ENCODE measurements at places on chromosomes 1 and 21.

GRCh38 chr1:43705334-43705733 lies 2.0 kb upstream of the ST3GAL3 start:
- peak; percentile 17 for DNase-seq

DNA sequence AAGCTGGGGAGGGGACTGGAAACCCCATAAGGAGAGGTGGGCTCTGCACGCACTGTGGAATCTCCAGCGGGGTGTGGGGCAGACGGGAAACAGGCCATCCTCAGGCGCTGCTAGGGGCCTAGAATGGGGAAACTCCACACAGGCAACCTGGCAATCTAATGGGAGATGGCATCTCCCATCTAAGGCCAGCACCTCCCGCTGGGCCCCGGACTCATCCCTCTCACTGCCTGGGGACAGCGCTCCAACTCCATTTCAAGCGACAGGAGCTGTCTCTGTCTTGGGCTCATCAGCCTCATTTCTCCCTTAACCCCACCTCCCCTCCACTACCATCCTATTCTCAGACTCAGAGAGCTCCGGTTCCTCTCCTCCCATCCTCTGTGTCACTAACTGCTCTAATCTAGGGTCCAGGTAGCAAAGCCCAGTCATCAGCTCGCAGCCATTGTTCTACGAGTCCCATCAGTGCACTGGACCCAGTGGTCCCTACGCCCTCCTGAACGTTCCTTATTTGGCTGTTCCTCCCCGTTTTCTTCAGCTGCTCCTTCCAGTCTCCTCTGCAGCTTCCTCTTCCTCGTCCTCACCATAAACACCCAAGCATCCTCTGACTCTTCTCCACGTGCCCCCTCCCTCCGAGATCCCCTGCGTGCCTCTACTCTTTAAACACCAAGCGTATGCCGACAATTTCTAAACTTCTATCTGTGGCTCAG lies 93.4 kb upstream of the CASZ1 start:
- no peak for DNase-seq

DNA sequence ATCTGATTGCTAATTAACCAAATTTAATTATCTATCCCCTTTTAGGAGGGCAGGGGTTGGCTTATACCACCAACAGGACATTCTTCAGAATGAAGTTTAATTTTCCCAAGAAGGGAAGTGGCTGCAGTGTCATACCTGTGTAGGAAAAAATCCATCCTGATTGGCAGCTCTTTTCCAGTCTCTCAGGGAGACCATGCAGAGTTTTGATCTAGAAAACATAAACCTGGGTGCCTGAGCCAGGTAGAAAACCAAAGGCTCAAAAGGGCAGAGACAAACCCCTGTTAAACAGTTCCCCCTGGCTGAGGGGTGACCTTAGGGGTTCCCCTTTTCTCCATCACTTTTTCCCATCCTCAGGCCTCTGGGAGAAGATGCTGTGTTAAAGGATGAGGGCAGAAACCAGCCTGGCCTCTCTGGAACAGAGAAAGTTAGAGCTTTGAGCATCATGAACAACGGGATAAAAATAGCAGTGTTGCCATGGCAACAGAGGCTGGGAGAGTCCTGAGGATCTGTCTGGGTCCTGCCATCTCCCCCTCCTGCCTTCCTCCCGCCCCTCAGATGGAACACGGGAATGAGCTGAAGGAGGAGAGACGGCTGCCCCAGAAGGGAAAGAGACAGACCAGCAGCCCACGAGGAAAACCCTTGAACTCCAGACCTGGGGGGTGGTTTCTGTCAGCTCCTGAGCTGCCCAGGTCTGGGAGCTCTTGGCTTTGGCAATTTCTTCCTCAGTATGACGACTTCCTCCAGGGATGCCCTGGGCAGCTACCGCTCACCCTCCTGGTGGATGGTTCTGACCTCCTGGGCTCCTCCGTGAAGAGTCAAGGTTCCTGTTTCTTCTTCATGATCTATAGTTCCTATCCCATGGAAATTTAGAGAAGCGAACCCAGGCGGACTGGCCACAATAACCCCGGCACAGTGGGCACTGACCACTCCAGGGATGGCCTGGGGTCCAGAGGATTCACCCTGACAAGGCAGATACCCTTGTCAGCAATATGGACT lies 14.0 kb upstream of the LEMD1 start:
- peak; percentile 66 for DNase-seq

GRCh38 chr1:206600527-206600926 lies 11.7 kb downstream of the EIF2D start:
- DNase-seq: no peak

DNA sequence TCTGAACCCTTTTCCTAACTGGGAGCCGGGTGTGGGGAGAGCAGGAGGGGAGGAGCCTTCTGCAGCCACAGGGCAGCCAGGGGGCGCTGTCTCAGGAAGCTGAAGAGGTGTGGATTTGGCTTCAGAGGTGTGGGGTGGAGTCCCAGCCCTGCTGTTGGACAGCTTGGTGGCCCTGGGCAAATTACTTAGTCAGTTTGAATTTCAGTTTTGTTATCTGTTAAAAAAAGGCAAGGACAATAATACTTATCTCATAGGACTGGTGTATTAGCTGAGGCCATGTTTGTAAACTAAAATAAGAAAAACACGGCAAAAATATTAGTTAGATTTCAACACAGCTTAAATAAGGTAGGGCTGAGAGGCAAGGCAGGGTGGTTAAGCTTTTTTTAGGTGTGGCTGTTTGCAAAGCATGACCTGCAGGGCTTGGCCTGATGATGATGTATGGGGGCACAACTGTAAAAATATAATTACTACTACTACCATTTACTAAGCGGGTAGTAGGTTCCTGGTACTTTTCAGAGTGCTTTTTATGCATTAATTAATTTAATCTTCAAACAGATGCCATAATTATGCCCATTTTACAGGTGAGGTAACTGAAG lies 111.8 kb downstream of the PLXNA2 start:
- DNase-seq: peak; percentile 92

DNA sequence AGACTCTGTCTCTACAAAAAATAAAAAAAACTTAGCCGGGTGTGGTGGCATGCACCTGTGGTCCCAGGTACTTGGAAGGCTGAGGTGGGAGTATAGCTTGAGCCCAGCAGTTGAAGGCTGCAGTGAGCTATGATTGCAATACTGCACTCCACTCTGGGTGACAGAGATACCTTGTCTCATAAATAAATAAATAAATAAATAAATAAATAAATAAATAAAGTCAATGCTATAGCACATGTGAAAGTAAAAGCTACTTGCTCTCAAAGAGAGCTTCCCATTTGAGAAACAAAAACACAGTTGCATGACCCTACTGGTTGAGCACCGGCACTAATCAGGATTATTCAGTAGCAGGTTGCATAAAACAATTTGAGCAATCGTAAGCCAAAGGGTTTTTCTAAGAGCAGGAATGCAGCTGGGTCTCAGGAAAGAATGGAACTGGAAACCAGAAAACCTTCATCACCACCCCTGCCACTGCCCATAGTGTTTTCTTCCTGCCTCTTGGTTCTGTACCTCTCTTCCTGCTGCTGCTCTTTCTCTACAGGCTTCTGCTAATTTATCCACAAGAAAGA lies 29.3 kb upstream of the DNAH14 start:
- DNase-seq: no peak

DNA sequence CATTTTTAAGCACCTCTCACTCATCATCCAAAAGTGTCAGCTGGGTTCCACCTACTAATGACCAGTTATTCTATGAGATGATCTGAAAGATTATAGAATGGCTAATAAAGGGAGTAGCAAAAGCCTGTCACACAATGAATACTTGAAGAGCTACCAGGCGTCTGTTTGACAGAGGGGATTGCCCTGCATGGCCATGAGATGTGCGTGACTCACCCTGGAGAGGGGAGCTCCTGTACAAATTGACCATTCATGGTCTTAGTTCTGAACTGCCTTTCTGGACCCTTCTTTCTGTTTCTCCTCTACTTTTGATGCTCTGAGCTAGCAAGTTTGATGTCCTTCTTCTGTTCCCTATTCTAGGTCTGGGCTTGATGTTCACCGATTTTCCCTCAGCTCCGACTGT lies 85.2 kb upstream of the ABCD3 start:
- DNase-seq: no peak

DNA sequence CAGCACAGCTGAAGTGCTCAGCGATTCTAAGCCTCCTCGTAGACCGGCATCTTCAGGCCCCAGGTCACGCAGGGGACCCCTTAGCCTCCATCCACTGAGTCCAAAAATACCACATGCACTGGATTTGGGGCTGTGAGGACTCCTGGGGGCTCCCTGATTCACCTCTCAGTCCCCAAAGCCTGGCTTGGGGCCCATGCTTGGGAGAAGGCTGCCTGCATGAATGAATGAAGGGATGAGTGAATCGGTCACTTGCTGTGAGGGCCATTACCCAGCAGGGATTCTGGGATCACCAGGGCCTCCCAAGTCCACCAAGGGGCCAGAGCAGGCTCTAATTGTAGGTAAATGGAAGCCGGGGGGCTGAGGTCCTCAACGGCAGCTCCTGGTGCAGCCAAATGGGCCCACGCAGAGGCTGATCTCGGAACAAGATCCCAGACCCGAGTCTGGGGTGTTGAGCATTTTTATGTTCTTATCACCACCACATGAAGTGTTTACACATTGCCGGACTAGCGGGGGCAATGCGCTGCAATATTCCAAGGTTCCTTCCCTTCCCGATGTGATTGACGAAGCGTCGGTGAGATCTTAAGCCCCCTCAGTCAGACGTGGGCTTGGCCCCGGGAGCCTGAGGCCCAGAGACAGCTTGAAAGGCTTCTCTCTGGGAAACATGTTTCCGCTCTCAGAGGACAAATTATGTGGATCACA lies 13.6 kb upstream of the ARHGEF16 start:
- no peak for DNase-seq

GRCh38 chr1:245264226-245264625 lies 109.4 kb downstream of the KIF26B start:
- DNase-seq: no peak

- peak; percentile 83 for DNase-seq
These were observed 167.6 kb downstream of the PCBP3 start for GRCh38 chr21:45811136-45811535.

- DNase-seq: no peak
These were observed 577.8 kb downstream of the BRINP3 start for GRCh38 chr1:189899686-189900425.

GRCh38 chr1:99589186-99589636 lies 56.7 kb upstream of the PALMD start:
- DNase-seq: no peak

- DNase-seq: no peak
These were observed 20.9 kb downstream of the ERICH3 start for GRCh38 chr1:74652711-74653139.

- DNase-seq: peak; percentile 23
These were observed 21.8 kb downstream of the PSMB2 start for GRCh38 chr1:35619237-35620121.

- DNase-seq: no peak
These were observed 30.5 kb upstream of the FGGY start for GRCh38 chr1:59266180-59266926.

- no peak for DNase-seq
These were observed 92.0 kb downstream of the USH2A start for GRCh38 chr1:216331211-216331610.

DNA sequence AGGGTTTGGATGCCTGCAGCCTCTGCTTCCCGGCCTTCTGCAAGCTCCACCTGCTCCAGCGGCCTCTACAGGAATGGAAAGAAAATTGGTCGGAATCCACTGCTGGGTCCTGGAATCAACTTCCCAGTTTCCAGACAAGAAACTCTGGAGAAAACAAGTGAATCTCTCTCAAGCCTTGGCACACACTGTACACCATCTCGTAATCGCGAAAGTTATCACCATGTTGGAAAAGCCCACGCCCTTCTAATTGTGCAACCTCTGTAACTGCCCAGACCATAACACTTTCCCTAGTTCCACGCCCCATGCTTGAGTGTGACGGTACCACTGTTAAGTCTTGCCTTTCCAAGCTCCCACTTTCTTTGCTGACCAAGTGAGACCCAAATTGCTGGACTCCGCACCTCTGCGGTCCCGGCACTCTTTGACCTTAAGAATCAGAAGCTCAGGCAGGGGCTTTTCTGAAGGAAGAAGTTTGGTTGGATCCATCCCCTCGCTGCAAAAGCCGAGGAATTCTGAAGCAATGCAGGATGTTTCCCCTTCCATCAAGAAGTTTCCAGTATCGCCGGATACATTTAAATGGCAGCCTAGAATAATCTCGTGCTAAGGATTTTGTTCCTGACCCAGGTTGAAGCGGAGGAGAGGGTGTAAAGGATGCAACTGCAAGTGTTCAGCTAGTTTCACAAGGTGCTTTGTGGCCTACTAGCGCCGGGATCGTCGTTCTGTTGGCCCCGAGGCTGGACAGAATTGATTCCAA lies 6.2 kb downstream of the NR5A2 start:
- DNase-seq: no peak

- no peak for DNase-seq
These were observed 236.2 kb downstream of the NFIA start for GRCh38 chr1:61318319-61319125.

GRCh38 chr1:160835751-160836150 lies 26.9 kb downstream of the CD244 start:
- no peak for DNase-seq

GRCh38 chr1:47755101-47755990 lies 241.8 kb downstream of the TRABD2B start:
- DNase-seq: peak; percentile 56

- no peak for DNase-seq
These were observed 39.4 kb upstream of the NGF start for GRCh38 chr1:115377411-115377810.

DNA sequence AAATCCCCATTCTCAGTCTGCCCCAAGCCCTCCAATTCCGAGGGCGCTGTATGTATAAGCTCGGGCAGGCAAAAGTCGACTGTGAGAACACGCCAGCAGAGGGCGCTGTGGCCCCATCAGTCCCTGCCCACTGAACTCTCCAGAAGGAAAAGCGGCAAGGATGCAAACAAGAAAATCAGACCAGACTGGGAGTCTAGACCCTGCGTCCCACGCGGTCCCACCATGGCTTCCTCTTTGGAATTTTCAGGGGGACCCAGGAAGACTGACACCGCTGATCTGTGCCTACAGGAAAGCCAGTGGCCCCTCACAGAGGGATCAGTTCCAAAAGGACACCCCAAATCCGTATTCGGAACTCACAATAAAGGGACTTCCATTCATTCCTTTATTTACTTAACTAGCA lies 19.5 kb downstream of the TEX35 start:
- peak; percentile 93 for DNase-seq

DNA sequence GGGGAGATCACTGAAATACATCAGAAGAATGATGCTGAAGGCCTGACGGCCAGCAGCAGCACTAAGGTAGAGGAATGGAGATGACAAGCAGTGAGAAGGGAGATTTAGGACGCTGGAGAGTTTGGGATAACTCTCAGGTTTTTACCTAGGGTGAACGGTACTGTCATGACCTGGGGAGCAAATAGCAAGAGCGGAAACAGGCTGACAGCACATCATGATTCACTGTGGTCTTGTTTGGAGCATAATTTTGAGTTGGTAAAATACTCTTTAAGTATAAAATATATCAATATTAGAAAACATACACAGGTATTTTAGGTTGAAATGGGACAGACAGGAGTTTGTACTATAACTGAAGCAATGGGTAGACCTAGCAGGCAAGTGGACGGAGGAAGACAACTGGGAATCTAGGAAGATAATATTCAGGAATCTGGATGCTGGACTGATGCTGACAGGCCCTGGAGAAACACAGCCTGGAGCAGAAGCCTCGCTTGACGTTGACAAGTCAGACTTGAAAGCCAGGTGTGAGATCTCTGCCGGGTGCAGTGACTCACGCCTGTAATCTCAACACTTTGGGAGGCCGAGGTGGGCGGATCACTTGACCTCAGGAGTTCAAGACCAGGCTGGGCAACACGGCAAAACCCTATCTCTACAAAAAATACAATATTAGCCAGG lies 33.3 kb downstream of the ALG14 start:
- DNase-seq: no peak

GRCh38 chr1:210728437-210729149 lies 399.9 kb downstream of the HHAT start:
- DNase-seq: no peak

Data from NCI-H82 (cell line).